CD4-positive, alpha-beta T cell treated with Interferon alpha-2 for 1 hour (primary cell): ENCODE measurements at places on chromosomes 6 and 20.

DNA sequence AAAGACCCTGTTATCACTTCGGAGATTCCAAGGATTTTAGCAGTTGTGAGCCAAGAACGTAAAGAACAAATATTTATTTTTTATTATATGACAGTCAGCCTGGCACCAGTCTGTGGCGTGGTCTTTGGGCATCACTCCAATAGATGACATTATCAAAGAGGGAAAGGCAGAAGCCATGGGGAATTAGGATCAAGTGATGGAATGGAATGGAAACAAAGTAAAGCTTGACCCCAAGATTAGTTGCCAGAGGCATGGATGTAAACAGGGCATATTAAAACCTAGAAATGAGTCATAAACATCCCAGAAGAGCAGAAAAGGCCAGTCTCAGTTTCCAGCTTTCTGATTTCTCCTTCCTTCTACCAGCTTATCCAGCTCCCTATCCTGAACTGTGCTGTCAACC lies 11.5 kb downstream of the EIF2S2 start:
- DNase-seq: no peak

DNA sequence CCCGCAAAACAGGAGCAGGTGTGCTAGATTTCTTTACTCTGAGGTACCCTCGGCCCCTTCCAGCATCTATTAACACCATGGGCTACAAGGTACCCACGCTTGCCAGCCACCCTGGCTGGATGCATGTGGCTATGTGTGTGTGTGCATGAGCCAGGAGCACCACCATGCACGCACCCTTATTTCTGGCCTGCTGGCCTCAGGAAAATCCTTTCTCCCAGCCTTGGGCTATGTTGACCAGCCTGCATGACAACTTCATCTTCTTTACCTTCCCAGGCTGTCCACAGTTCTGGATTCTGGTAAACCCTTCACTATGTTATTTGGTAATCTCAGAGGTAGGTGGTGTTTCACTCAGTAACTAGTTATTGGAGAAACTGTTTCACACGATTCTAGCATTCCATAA lies 40.4 kb downstream of the GPR6 start:
- no peak for DNase-seq

GRCh38 chr20:6058684-6059295 lies 4.9 kb upstream of the LRRN4 start:
- DNase-seq: no peak

DNA sequence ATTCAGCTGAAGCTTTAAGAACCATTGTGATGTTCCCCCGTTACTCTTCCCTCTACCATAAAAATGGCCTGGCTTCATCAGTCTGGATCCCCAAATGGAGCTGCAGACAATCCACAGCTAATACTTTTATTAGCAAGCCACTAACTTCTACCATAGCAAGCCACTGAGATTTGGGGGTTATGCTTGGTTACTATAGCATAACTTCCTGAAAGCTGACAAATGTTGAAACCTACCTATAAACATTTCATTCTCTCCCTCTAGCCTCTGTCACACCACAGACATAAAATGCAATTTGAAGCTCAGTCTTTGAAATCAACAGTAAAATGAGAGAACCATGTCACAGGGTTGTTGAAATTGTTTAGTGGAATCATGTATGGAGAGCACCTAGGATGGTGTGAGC lies 3.0 kb upstream of the HTR1E start:
- no peak for DNase-seq

DNA sequence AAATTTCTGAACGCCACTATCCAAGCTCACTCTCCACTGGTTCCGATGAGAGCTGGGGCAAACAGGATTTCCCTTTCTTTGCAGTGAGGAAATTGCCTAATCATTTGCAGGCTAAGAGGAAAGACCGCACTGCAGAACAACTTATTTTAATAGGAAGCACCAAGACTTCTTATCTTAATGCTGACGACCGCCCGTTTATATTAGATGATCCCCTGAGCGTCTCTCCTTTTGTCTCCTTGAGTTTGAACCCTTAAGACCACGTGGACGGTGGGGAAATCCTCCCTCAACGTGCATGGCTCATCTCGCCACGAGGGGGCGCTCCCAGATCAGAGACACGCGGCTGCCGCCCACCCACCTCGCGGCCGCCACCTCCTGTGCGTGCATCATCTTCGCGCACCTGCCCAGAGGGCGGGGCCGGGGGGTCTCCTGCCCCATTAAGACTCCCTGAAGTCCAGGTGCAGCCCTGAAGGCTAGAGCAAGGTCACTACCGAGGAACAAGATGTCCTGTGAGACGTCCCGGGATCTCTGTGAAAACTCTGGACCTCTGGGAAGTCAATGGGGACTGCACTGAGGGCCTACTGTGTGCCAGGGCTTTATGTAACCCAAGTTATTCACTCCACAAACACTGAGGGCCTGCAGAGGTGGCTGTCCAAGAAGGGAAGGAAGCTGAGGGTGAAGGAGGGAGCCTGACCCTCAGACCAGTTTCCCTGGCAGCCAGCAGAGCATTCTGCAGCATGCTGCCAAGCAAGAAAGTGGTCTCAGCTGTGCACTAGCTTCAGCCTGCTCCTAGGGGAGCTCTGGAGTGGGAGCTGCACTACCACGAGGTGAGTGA lies 28.1 kb downstream of the PDYN start:
- peak; percentile 63 for DNase-seq

- no peak for DNase-seq
Measured at GRCh38 chr6:138372711-138373463, 4.8 kb upstream of the SMIM28 start.

- DNase-seq: no peak
Measured at GRCh38 chr6:88683734-88684133, 279.7 kb downstream of the RNGTT start.

- no peak for DNase-seq
Measured at GRCh38 chr6:24064832-24065231, 61.2 kb upstream of the NRSN1 start.

DNA sequence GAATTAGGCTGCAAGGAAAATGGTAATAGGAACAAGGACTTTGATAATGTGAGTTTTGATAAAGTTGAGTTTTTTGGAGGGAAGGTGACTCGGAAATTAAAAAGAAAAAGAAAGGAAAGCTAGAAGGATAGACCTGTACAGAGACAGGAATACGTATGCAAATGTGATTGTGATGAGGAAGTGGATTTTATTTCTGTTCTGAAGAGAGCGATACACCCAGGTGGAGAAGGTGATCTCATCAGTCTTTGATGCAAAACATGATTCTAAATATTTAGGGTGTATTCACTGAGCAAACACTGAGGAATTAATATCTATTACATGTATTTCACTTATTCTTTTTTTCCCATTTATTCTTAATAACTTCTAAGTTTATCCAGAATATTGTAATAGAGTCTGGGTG lies 9.2 kb upstream of the PLEKHG1 start:
- DNase-seq: no peak

GRCh38 chr6:66361886-66362285 lies 654.9 kb upstream of the EYS start:
- no peak for DNase-seq

DNA sequence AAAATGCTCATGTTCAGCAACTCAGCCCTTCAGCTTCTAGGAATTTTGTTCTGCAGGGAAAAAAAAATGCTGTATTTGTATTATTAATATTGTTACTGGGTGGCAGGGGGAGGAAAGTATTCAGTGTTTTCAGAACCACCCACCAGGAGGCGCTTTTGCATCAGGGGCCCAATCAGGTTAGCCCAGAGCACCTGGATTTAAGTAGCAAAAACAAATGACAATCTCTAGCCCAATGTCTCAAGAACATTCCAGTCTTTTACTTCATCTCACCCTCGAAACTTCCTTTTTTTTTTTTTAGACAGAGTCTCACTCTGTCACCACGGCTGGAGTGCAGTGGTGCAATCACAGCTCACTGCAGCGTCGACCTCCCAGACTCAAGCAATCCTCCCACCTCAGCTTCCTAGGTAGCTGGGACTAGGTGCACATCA lies 635 bp upstream of the C20orf203 start:
- peak; percentile 54 for DNase-seq

DNA sequence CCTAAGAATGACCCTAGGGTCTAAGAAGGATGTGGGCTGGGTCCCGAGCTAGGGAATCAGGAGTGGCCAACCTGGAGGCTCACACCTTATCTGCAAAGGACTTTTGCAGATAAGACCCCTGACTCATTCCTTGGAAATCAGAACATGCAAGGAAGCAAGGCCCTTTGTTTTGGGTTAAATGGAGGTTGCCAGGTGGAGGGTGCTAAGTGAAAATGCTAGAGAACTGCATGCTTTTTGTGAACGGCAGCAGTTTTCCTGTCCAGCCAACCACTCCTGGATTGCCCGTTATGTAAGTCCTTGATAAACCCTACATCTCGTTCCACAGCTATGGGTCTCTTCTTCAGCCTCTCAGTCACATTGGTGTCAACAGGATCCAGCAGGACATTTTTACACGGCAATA lies 52.1 kb upstream of the CST7 start:
- DNase-seq: no peak

- DNase-seq: no peak
Measured at GRCh38 chr20:2403291-2404052, 22.8 kb downstream of the TGM6 start.
